ENCODE measurements at places on chromosomes 1 and 21. TPM values are rescaled to one million over a fixed set of nuclear protein-coding genes. Genes with fewer than 3 reads are reported as not detected.

DNA sequence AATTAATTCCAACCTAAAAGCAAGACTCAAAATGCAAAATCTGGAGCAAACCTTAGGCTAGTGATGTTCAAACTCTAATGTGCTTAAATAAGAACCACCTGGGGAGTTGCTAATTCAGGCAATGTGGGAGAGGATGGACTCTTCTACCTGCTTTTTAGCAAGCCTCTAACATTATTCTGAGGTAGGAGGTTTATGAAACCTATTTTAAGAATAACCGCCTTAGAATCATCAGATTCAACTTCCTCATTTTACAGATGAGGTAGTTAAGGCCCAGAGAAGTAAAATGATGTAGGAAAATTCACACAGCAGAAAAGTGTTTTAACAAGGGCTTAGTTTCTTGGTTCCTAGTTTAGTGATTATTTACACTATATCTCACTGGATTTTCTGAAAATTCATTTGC is 8.6 kb upstream of the NTNG1 start:
- no peak for DNase-seq

C4BPA gene
- not detected for total RNA-seq

- DNase-seq, result no peak
Observed at GRCh38 chr1:81238129-81238528, 562.6 kb upstream of the ADGRL2 start.

DNA sequence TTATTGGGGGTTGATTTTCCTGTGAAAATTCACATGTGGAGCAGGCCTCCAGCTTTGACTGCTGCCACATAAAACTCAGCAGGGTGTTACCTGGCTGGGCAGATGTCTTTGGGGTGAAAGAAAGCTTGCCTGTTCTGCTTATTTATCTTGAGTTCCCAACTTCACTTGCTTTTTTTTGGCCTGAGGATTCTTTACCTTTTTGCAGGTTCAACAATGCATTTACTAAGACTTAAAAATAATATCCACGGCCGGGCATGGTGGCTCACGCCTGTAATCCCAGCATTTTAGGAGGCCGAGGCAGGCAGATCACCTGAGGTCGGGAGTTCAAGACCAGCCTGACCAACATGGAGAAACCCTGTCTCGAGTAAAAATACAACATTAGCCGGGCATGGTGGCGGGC is 509.1 kb downstream of the KIF26B start:
- DNase-seq, result no peak

DNA sequence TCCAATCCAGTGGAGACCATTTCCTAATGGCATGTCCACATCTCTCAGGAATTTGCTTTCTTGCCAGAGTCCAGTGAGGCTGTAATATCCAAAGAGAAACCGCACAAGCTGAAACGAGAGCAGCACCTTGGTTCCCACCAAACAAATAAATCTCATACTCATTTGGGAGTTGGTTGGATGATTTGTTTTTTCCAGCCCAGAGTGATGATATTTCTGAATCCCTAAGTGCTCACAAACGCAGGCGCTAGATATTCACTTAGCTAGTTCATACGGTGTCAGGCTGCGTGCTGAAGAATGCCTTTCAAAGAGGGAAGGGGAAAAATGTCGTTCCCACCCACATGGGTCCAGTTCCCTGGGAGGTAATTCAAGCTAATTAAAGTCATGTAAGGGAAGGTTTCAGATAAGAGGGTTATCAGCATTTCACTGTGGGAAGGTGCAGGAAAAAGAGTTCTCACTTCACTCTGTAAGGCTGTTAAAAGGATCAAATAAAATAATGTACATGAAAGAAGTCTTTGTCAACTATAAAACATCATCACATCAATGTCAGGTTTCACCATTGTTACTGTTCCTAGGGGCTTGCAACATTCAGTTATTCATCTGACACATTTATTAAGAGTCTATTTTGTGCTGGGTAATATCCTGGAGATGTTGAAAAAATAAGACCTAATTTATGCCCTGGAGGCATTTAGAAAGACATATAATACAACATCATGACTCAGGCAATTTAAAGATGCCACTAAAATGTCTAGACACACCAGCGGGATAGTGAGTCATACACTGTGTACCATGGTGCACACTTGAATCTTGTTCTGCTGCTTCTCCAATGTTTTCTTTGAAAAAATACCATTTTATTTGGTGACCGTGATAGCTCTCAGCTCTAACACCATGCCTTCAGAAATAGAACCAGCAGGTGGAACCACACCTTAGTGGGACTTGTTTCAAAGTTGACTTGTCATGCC is 19.3 kb downstream of the DPT start:
- DNase-seq, result peak; percentile 13

DNA sequence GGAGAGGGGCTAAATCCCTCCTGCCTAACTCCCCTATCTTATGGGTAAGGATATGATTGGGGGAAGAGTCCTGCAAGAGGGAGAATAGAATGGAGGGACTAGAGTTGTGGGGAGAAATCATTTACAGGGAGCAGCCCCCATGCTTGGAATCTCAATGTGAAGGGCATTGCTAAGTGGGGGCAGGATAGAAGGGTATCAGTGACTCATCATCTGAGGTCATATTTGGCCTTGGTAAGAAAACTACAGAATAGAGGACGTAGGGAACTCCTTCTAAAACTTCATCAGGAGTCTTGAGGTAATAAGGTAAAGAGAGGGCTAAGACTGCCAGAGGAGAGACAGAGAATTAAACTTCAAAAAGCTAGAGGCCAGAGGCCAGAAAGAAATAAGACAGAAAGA is 487 bp downstream of the HJV start:
- no peak for DNase-seq

DNA sequence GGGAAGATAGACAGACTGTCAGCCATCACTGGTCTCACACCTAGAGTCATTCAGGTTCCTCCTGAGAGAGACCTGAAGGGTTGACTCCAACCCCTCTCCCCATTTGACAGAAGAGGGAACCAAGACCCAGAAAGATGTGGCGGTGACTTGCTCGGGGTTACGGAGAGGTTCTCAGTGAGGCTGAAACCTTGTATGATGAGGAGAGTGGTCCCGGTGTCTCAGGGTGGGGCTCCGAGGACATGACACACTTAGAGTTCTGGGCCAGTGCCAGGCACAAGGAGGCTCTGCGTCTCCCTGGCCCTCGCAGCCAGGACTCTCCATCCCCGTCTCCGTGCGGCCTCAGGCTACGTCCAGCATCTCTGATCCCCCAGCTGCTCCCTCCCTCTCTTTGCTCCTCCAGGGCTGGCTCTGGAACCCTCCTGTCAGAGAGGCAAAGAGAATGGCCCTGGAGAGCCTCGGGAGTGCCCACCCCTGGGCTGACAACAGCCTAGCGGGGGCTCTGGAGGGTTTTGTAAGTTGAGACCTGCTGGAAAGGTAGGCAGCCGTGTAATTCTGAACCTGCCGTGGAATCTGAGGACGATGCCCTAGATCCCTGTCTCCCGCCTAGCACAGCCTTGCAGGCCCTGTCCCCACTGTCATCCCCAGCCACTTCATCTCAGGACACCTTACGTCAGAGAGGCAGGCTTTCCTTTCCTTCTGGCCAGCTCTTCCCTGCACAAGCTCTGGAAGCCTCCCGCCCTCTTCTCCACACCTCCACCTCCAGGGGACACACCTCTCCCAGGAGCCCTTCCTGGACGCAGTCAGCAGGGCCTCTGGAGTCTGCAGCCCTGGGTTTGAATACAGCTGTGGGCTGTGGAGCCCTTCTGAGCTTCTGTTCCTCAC is 4.1 kb downstream of the EFHD2 start:
- no peak for DNase-seq

DNA sequence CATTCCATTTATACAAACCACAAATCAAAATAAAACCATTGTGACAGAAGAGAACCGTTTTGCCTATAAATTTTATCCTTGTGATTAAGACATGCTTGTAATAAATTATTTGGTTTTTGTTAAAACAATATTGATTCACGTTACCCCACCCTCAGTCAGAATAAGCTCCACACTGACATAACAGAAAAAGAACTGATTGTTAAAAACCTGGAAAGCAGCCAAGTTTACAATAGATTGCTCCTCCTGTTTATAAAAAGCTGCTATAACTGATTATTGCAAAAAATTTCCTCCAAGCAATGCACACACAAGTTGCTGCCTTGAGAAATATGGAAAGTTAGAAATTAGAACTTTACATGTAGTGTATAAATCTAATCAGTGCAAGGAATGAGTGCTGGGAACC is 263.5 kb downstream of the SETD4 start:
- no peak for DNase-seq

DNA sequence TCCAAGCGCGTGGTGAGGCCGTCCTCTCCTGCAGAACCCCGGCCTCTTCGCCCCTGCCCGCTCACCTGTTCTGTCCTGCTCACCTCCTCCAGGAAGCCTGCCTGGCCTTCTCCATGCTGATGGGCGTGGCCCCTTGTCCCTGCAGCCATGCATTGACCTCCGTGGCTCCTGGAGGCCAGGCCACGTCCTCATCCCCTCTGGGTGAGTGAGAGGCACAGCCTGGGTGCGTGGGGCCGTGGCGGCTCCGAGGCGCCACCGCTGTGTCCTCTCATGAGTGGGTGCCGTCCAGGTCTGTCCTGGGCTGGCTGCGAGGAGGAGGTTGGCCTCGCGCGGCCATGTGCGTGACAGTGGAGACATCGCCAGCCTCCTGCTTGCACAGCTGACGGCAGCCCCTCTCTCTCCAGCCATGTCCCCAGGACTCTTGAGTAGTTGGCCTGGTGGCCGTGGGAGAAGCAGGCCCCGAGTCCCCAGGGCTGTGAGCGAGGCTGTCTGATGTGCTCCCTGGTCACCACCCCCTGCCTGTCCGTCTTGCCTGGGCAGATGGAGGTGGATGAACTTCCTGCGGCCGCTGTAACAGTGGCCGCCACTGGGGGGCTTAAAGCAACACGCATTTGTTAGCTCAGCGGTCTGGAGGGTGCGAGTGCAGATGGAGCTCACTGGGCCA is 58.1 kb downstream of the PRKCZ start:
- peak; percentile 74 for DNase-seq

GRCh38 chr1:40625076-40625475 is 40.4 kb downstream of the RIMS3 start:
- no peak for DNase-seq

GRCh38 chr1:24118410-24119242 is 6.7 kb upstream of the MYOM3 start:
- DNase-seq, result no peak

- DNase-seq, result no peak
Observed at GRCh38 chr1:162016631-162017030, 7.0 kb downstream of the OLFML2B start.
